Right lobe of liver (tissue), 6 donors: ENCODE measurements at places on chromosomes 13 and 19.
A peak's percentile ranks its signal among the peaks of the same experiment; 100 is the strongest.

- DNase-seq = no peak
Measured at GRCh38 chr19:45733160-45733810, at the start of gene MEIOSIN. Gene MEIOSIN, plus strand, starts transcription at chr19:45733439. Its CDS starts 1,938 bp downstream, at chr19:45735377.

- no peak for DNase-seq
Measured at GRCh38 chr13:28728642-28729041, 9.9 kb upstream of the SLC46A3 start.

GRCh38 chr13:110403315-110403714, 96.2 kb downstream of the COL4A2 start:
- DNase-seq = no peak

GRCh38 chr13:35894636-35895035, 236.5 kb downstream of the DCLK1 start:
- DNase-seq = no peak

GRCh38 chr19:341386-342127, 3.0 kb downstream of the MIER2 start:
- no peak for DNase-seq

- DNase-seq = peak; percentile 56
Measured at GRCh38 chr19:46732966-46733689, 12.7 kb upstream of the FKRP start.

- DNase-seq = peak; percentile 44
Measured at GRCh38 chr19:41895745-41896580, 13.0 kb downstream of the ARHGEF1 start.

- DNase-seq = no peak
Measured at GRCh38 chr19:45895519-45895972, 6.9 kb downstream of the MYPOP start.

DNA sequence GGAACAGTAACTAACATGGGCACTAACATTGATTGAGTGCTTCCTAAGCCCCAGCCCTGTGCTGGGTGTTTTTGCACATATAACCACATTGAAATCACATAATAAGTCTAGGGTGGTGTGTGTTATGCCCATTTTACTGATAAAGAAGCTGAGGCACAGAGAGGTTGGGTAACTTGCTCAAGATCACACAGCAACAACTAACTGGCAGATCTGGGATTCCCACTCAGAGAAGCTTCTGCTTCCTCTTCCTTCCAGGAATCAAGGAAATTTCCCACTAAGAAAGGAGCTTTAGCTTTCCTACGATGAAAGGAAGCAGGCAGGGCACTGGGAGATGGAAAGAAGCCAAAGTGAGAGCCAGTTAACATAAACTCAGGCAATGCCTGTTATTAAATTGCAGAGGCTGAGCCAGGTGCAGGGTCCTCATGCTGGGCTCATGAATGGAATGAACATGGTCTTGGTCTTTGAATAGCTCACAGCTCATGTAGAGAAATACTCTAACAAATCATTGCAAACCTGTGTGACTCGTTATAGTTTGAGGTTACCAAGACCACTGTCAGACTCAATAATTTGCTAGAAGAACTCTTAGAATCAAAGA, 10.1 kb downstream of the SSC5D start:
- no peak for DNase-seq

GRCh38 chr19:1102407-1103131, 1.2 kb upstream of the GPX4 start:
- DNase-seq = no peak

GRCh38 chr13:99922631-99923404, 48.7 kb downstream of the ZIC5 start:
- no peak for DNase-seq

- no peak for DNase-seq
Measured at GRCh38 chr13:49366841-49367240, 77.0 kb downstream of the CAB39L start.

DNA sequence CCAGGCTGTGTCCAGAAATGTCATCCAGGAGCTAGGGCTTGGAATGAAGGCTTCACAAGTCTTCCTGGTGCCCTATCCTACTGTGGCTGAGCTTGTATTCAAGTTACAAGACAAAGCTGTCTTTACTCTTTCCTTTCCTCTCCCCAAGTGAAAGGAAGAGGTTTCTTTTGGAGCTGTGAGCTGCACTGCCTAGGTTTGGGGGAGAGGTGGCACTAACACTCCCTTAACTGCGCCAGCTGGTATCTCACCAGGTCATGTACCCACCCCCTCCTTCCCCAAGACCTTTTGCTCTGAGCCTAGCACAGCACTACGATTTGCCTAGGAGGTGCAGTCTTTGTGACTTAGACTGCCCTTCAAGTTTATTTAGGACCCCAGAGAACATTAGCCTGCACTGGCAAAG, 2053.6 kb upstream of the PRR20A start:
- DNase-seq = no peak

DNA sequence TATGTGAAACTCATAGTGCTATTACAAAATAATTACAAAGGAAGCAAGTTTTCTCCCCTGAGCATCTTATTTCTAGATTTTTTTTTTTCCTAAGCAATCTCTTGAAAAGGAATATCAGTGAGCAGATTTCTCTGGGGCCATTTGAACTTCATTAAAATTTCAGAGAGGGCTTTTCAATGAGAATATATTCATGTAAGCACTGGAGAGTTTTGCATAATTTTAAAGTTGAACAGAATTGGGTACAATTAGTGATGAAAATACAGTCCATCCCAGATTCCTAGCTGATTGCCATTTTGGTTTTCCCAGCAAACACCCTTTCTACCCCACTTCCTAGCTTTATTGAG, 66.8 kb upstream of the RNF113B start:
- no peak for DNase-seq

- no peak for DNase-seq
Measured at GRCh38 chr19:15178629-15179308, 22.0 kb downstream of the NOTCH3 start.

GRCh38 chr13:43360171-43360570, 336.8 kb downstream of the DNAJC15 start:
- DNase-seq = no peak

- no peak for DNase-seq
Measured at GRCh38 chr13:102771298-102772041, 2.1 kb downstream of the TEX30 start.

GRCh38 chr19:51702103-51702824, 9.1 kb downstream of the SPACA6 start:
- peak; percentile 68 for DNase-seq

DNA sequence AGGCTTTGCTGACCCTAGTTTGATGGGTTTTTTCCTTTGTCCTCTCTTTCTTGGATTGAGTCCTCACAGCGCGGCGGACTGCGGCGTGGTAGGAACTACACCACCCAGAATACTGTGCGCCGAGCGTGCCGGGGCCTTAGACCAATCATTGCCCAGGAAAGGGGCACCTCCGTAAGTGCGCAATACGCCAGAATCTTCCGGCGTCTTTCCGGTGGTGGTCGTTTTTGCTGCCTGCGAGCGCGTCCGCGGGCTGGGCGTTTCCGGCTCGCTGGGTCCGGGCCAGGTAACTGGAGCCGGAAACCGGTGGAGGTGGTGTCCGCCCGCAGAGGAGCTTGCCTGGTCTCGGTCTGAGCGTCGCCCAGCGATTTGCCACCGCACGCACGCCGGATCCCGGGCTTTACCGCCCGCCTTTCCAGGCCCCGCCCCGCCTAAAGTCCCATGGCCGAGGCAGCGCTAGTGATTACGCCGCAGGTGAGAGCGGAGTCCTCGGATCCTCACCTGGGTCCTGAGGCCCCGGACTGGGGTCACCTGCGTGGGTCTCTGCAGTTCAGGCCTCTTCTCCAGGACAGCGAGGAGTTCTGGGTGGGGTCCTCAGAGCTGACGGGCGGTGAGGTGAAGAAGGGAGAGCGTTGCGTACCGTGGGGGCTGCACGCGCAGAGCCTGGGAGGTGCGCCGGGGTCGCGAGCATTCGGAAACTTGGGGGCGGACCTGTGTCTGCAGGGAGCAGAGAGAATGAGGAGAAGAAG, at the start of gene ZNF549:
ZNF549 (plus strand) TSS at position 221 of the 746 bp plus-strand sequence; CDS start at position 439, 218 bp downstream.
- DNase-seq = peak; percentile 87

GRCh38 chr19:45179072-45179891, 698 bp downstream of the BLOC1S3 start:
- peak; percentile 67 for DNase-seq
